ENCODE measurements at places on chromosomes 12 and 14.

DNA sequence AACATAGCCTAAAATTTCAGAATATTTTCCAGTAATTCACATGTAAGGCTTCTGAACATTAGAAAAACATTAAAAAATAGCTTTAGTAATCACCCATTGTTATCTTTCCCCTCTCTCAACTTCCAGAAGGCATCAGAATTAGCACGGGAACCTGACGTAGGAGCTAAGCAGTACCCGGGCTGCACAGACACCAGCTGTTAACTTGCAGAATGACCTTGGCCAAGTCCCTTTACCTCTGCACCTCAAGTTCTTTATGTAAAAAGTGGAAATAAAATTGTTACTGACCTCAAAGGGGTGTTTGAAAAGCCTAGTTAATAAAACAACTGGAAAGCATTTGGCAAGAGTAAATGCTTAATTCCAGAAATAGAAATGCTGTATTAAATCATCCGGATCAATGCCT lies 7.2 kb downstream of the TPH2 start:
- no peak for DNase-seq

GRCh38 chr12:128318946-128319345 lies 52.0 kb downstream of the TMEM132C start:
- DNase-seq, result no peak

DNA sequence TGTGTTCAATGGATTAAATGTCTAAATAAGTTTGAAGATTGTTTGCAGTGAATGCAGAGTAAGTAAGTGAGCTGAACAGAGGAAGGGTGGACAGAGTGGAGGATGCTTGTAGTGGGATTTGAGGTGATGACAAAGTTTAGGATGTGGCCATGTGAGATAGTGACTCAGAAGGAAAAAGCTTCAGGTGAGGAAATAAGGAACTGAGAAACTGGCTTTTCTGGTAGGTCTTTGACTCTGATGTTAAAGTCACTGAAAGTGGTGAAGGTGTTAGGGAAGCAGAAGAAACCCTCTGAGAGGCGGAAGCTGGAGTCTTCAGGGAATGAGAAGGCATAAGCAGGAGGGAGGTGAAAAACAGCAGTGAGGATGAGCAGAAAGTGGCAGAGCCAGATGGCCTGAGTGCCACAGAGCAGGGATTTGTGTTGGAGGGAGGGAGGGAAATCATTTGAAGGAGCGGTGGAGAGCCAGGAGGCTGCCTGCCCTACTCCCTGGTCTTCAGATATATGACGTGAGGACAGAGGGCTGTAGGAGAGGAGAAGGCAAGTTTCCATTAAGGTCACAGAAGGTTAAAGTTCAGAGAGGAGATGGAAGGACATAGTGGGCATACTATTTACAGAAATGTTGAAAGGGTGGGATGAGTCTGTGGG lies 24.8 kb downstream of the RGS6 start:
- DNase-seq, result no peak

DNA sequence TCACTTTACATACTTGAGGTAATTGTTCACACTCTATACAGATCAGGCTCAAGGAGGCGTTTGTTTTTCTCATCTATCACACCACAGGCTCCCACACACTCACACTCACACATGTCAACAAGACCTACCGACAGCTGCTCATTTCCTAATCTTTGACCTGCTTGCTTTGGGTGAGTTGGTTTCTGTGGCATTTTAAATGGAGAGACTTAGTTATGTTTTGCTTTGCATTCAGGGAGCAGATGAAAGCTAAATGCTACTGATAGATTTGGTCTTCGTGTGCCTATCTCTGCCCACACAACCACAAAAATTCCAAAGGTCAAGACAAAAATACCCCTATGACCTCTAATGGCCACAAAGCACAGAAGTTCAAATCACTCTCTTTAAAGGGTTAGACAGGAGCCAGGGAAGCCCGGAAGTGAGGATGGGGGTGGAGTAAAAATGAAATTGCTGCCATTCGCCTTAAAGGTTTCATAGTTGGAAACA lies 203.5 kb upstream of the G2E3 start:
- DNase-seq, result no peak

GRCh38 chr14:63240221-63240620 lies 36.0 kb downstream of the RHOJ start:
- no peak for DNase-seq

DNA sequence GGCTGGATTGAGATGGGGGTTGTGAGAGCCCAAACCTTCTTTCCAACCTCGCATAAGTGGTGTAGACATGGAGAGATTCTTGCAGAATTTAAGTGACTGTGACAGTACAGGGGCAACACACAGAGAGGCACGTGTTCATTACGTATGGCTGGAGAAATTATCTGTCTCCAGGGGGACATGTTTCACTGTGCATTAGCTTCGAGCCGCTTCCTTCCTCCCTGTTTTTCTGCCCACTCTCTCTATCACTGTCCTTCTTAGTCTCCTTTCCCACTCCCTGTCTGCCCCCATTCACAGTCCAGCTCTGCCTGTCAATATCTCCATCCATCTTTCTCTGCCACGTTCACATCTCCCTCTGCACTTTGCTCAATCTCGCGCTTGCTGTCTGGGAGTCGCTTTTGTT lies 11.5 kb upstream of the C14orf93 start:
- no peak for DNase-seq

DNA sequence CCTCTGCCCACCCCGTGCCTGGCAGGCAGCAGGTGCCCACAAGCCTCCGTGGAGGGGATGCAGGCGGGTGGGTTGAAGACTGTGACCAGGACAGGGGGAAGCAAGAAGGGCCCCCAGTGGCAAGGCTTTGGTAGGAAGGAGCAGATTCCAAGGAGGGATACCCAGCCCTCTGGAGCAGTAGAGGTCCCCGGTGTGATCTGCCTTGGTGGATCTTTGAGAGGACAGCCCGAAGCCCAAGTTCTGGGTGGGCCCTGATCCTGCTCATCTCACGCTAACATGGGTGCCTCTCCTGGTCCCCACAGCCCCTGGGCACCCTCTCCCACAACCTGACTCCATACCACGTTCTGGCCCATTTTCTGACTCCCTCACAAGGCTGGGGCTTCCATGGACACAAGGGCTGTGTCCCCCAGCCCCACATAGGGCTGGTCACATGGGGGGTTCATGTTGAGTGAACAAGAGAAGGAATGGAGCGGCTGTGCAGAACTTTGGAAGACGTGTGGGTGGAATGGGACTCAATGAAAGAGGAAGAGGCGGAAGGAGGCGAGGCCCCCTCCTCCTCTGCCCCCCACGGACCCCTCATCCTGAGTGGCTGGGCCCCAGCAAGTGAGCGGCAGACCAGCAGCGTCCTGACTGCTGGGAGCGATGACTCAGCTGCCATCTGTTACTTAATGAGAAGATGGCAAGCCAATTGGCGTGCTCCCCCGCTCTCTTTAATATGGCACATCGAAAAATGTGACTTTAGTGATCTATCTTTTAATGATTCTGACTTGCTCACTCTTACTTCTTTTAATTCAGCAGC lies 77.0 kb upstream of the BCL11B start:
- peak; percentile 47 for DNase-seq

GRCh38 chr14:37988472-37988871 lies 219.2 kb upstream of the SSTR1 start:
- DNase-seq, result no peak

DNA sequence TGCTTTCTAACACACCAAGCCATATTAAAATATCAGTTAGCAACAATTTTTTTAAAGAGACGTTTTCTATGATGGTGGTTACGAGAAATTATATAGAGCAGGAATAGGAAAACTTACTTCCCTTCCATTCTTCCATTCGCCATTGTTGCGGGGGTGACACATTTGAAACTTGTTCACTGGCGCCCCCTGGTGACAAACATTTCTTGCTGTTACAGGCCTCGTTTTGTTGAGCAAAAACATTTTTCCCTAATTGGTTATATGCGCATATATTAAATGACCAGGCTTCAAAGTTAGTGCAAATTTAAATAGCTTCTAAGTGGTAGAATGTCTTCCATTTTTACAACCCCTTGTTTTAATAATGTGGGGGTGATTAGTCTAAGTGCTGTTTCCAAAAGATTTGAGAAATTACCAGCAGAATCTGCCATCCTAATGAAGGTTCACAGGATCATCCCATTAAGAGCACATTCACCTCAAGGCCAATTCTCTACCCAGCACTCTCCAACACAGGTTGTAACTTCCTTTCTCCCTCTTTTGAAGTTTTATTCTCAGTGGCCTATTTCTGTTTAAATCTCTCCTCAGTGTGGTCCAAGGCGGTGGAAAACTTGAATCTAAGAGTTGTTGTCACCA lies 1124.7 kb downstream of the FLRT2 start:
- DNase-seq, result peak; percentile 30

- peak; percentile 7 for DNase-seq
These were observed 155.3 kb upstream of the ATP2B1 start for GRCh38 chr12:89863968-89864367.

- DNase-seq, result no peak
These were observed 54.3 kb downstream of the DRAM1 start for GRCh38 chr12:101931498-101932326.

GRCh38 chr12:131103669-131104462 lies 150.2 kb downstream of the ADGRD1 start:
- no peak for DNase-seq

GRCh38 chr14:31926123-31926522 lies 151.0 kb upstream of the ARHGAP5 start:
- DNase-seq, result peak; percentile 39

DNA sequence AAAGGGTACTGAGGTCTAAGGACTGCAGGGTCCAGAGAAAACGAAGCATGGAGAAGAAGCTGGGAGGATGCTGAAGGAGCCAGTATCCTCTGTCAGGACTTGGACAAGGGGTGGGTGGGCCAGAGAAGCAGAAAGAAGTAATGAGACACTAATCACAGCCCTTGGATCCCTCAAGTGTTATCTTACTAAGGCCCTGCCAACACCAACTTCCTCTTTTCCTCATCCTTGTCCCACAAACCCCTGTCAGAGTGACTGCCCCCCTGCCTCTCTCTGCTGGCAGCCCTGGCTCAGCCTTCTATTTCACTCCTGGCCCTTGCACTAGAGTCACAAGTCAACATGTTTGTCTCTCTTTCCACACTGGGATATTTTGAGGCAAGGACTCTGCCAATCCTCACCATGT lies 3.8 kb upstream of the ASIC1 start:
- no peak for DNase-seq

GRCh38 chr14:104220215-104221070 lies 82.1 kb downstream of the KIF26A start:
- DNase-seq, result no peak

- no peak for DNase-seq
These were observed 760 bp downstream of the TMEM19 start for GRCh38 chr12:71686658-71687025.

DNA sequence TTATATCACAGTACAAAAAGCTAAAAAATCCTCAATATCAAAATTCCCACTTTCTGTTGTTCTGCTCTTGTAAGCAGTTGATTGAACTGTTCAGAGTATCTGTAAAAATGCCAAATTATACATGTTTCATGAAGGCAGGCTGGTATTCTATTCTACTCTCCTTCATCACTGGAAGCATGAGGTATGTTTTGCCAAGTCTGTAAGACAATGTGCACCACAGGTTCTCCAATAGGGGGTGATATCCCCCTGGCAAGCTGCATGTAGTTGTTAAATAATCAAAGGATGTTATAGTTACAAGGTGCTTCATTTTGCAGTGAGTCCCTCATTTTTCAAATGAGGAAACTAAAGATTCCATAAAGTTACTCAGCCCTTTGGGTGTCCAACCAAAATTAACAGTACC lies 15.1 kb upstream of the NEK9 start:
- DNase-seq, result peak; percentile 57

DNA sequence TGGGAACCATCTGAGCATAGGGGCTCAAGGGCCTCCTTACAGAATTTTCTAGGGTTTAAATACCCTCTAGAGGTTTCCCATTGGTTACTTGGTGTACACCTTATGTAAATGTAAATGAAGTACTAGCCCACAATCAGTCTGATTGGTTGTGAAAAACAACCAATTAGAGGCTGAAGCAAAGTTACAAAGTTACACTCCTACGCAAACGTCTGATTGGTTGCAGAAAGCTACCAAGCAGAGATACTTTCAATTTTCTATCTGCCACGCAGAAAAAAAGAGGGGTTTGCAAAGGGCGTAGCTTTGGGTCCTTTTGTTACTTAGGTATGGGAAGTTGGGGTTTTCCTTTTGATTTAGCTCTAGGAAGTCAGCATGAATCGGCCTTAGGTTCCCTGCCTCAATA lies 1.8 kb upstream of the TMEM19 start:
- no peak for DNase-seq

DNA sequence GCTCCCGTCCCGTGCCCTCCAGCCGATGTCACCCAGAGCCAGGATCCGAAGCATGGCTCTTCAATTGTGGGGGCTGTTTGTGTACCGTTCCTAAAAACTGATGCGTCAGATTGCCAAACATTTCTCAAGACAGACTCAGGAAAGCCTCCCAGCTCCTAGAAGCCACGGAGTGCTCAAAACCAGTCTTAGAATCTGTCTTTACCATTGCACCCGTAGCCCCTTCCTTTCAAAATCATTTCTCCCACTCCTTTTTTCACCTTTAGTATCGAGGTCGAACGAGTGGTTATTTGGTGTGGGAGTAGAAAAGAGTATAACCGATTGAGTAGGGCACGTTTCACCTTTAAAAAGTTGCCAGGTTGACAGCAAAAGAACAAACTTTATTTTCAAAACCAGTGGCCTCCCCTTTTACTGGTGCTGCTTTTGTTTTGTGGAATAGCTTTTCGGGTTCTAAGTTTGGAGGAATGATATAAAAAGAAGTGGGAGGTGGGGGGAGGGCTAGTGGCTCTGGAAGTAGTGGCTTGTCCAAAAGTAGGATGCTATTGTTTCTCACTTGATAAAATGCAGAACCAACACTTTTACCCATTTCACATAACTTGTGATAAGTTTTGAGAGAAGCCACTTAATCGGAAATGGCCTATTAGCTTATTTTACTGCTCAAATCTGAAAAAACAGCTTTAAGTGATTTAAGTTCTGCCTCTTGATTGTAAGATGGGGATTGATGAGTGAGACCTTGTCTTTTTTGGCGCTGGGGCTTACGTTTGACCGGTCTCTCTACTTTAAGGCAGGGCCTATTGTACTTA lies 803 bp downstream of the STK38L start:
- no peak for DNase-seq

GRCh38 chr12:128734371-128734770 lies 89.4 kb downstream of the SLC15A4 start:
- DNase-seq, result no peak

DNA sequence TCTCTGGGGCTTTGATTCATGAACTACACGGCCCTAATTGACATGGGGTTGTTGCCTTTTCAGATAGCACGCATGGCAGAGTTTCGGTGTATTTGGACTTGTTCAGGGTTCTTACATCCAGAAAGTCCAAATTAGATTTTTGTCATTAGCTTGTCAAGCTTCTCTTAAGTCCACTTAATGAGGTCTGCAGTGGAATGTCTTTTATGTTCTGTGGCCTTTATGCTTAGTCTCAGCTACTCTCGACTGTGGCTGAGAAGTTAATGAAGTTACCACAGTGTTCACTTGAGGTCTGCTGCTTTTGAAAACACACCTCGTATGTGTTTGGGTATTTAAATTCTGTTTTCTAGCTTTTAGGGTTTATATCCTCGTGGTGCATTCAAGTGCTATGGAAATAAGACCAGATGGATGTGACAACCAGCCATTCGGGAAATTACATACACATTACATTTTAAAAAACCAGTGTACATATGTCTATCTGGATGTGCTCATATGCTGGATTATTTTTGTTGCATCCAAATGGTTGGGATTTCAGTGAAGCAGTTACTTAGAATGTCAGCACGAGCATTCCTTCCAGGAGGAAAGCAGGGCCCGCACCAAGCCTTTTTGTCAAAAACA lies 80.2 kb downstream of the RMST start:
- no peak for DNase-seq

- DNase-seq, result no peak
These were observed 75.5 kb upstream of the CPSF6 start for GRCh38 chr12:69163681-69164362.

GRCh38 chr14:61524211-61524806 lies 171.0 kb upstream of the HIF1A start:
- DNase-seq, result no peak

GRCh38 chr14:61836184-61836583 lies 74.0 kb downstream of the SNAPC1 start:
- DNase-seq, result no peak
